ENCODE measurements at places on chromosomes 16 and 17.

GRCh38 chr16:57695680-57696069 lies 1.1 kb downstream of the DRC7 start:
- no peak for DNase-seq

- DNase-seq: no peak
Measured at GRCh38 chr16:73473713-73474112, 425.8 kb upstream of the ZFHX3 start.

GRCh38 chr16:70421014-70421413 lies 17.9 kb downstream of the ST3GAL2 start:
- DNase-seq: no peak

GRCh38 chr17:64343833-64344637 lies 46.6 kb downstream of the PECAM1 start:
- DNase-seq: peak; percentile 34

GRCh38 chr17:51166987-51167931 lies 1.0 kb downstream of the NME2 start:
- DNase-seq: peak; percentile 95

DNA sequence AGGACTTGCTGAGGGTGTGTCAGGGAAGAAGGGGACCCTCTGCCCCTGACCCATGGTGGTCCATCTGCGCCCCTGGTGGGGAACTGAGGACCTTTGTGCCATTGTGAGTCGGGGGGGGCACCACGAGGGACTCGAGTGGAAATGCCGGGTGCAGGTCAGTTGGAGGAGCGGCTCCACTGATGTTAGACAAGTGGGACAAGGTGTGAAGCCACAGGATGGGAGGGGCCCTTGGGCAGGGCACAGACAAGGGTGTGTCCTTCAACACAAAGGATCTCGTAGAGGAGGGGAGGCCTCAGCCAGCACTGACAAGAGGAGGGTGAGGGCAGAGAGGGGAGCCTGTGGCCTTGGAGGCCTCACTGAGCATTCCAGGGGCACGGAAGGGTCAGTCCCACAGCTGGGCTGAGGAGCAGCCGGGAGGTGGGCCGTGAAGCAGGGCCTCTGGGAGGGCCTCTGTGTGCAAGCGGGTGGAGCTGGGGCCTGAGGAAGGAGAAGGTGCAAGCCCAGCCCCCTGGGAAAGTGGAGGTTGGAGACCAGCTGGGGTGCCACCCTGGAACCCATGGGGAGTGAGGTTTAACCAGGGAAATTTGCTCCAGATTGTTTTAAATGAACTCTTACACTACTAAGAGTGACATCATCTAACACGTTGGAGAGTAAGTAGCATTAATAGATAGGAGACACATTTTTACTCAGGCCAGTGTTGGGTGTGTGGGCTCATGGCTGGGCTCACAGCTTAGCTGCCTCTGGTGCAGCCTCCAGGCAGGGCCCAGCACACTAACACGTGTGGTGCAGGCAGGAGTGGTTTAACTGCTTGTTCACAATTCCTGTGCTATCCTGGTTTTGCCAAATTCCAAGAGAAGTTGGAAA lies 27.9 kb downstream of the NARF start:
- no peak for DNase-seq

- no peak for DNase-seq
Measured at GRCh38 chr16:1182950-1183907, 30.3 kb downstream of the CACNA1H start.

- DNase-seq: peak; percentile 97
Measured at GRCh38 chr16:637081-638018, 1.2 kb upstream of the METTL26 start.

DNA sequence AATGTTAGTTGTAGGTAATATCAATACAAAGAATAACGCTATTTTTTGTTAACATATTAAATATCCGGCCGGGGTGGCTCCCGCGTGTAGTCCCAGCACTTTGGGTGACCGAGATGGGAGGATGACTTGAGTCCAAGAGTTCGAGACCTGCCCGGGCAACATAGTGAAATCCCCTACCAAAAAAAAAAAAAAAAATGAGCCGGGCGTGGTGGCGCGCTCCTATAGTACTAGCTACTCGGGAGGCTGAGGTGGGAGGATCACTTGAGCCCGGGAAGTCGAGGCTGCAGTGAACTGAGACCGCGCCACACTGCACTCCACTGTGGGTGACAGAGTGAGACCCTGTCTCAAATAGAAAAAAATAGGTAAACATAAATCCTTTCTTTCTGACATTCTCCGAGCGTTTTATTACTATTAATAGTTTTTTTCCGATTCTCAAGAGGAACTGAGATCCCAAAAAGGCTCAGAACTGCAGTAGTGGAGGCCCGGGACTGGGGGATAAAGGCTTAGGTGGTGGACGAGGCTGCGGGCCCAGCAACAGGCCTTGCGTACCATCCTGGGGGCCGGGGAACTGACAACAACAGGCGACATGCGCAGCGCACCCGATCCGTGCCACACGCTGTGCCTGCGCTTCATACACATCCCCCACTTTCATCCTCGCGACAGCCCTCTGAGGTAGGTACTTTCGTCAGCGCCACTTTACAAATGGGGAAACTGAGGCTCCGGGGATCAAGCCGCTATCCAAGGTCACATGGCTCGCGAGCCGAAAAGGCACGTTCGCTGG lies 919 bp downstream of the N4BP1 start:
- no peak for DNase-seq

GRCh38 chr17:68403122-68403521 lies 54.2 kb downstream of the WIPI1 start:
- no peak for DNase-seq

DNA sequence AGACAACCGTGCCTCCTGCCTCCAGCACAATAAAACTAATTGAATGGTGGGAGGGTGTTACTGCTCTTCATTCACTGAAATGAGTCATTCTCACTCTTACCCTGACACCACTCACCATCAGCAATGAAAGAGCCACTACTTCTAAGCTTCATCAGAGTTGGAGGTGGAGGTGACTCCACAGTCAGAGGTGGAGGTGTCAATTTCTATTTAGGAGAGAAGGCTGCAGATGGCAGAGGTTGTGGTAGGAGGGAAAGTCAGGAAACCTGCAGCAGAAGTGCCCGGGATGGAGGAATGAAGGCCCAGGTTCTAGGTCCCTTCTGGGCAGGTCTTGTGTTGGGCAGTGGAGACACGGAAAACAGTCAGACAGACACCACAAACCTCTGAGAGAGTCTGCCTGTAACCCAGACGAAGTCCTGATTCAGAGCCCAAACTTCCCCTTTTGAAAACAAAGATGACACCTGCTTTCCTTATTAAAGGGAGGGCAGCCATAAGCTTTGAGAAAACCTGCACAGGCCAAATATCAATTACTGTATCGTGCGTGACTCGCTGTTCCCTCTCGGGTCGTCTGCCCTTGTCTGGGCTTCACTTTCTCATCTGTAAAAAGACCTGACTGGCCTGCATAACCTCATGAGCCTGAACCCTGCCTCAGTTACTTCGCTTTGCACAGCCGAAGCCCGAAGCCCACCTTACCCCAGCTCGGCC lies 668 bp downstream of the ATPAF2 start:
- DNase-seq: no peak

- DNase-seq: no peak
Measured at GRCh38 chr17:16911141-16911937, 60.6 kb downstream of the TNFRSF13B start.

- no peak for DNase-seq
Measured at GRCh38 chr17:79132271-79133064, 57.8 kb downstream of the ENGASE start.

- no peak for DNase-seq
Measured at GRCh38 chr16:8648877-8649276, 25.5 kb upstream of the ABAT start.

DNA sequence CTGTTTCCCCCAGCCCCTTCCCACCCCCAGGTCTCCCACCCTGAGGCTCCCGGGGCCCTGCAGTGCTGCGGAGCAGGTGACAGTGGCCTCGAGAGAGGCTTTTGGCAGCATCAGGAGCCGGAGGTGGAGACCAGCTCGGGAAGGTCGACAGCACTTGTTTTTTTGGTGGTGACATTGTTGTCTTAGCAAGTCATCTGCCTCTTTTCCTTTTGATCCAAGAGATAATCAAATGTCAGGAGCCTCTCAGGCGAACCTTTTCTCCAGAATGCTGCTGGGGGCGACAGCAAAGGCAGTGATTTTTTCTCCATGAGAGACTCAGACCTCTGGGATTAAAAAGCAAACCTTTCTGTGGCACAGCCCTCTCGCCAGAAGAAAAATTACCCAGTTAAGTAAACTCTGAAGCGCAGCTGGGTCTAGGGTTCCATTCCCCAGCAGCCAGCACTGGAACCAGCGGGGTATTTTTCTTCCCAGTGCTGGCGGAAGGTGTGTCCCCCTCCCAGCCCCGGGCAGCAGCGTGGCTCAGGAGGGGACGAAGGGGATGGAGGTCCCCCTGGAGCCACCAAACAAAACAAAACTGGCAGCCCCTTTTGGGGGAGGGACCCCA lies 37.2 kb downstream of the GRIN2C start:
- DNase-seq: no peak

- peak; percentile 83 for DNase-seq
Measured at GRCh38 chr17:1713878-1714426, 3.8 kb upstream of the TLCD2 start.

- DNase-seq: no peak
Measured at GRCh38 chr16:75188832-75189477, 18.0 kb downstream of the CTRB2 start.

DNA sequence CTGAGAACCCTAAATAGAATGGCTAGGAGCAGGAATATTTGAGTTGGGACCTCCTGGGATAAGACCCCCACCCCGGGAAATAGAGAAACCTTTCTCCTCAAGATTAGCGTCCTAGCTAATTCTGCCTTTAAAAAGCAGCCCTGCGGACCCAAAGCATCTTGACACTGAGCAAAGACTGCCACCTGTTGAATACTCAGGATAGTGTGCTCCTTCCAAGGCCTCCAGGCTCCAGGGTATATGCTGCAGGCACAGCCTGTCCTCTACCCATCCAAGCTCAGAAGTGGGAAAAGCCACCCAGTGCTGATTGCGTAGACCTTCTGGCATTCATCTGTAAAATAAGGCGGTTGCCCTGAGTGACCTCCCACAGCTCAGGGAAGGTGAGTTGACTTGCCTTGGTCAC lies 456.2 kb upstream of the DYNLRB2 start:
- peak; percentile 58 for DNase-seq

Data from HTR-8/SVneo (cell line).